ENCODE measurements at places on chromosomes 3 and 15. TPM values are rescaled to one million over a fixed set of nuclear protein-coding genes. Genes with fewer than 3 reads are reported as not detected.

The TNIK gene
- total RNA-seq: 2.4 TPM

The C3orf20 gene
- not detected for total RNA-seq

The CLDN11 gene
- 7.5 TPM for total RNA-seq

The HGD gene
- 3.4 TPM for total RNA-seq

The THRB gene
- 10.0 TPM for total RNA-seq

The CCR1 gene
- total RNA-seq: not detected

The ATP13A4 gene
- 0.48 TPM for total RNA-seq
